AG09319 (cell line): ENCODE measurements at places on chromosomes 11 and 22.

GRCh38 chr22:39252461-39253434, 8.0 kb upstream of the PDGFB start:
- no peak for DNase-seq

DNA sequence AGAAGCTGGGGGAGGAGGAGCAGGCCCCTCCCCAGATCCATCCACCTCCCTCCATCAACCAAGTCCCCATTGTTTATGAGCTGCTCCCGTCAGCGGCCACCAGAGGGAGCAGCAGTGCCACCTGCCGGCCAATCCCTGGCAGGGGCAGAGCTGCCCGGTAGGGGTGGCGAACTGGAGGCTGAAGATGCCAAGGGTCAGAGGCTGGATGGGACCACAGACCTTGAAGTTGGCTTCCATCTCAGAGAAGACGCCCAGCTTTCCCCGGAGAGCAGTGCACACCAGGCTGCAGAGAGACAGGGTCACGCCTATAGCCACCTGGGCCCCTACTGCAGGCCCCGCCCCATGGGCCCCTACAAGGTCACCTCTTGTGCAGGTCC, 3.6 kb downstream of the FIBP start:
- no peak for DNase-seq

DNA sequence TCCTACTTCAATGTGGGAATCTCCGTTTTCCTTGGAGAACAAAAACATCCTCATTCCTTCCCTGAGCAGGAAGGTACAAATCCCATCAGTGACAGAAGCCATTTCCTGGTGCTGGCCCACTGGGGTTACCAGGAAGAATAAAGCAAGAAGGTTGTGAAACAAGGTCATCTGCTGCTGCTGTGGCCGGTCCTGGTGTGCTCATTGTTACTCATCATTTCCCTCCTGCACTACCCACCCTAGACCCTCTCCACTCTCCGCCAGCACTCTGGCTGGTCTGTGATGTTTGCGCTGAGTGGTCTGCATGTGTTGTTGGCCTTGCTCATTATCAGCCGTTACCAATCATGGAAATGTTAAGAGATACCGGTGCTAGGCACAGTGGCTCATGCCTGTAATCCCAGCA, 37.0 kb downstream of the OSBP2 start:
- DNase-seq, result no peak

DNA sequence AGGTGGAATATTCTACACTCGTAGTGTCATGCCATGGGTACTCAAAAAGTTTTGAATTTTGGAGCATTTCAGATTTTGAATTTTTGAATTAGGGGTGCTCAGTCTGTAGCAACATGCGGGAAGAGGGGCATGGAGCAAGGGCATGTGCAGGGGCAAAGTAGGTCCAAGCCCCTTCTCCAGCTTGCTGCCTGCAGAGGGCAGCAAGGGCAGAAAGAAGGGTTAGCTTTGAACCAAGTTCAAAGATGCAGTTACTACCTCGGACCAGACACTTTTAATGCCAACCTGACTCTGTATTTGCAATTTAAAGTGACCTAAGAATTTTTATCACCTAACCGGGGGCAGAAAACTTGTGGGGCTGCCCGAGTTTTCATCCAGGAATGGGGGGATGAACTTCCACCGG, 68.2 kb downstream of the CD82 start:
- DNase-seq, result no peak

DNA sequence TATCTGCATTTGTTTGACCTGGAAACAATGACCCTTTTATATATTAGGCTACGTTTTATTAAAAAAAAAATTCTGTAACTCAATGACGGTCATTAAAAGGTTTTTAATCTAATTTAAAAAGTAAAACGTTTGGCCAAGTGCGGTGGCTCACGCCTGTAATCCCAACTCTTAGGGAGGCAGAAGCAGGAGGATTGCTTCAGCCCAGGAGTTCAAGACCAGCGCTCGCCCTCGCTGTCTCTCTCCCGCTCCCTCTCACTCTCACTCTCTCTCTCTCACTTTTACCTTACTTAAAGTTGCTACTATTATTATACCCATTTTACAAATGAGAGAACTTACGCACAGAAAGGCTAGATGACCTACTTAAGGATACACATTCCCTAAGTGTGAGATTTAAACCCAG, 814 bp upstream of the NARS2 start:
- DNase-seq, result no peak

GRCh38 chr11:15635521-15635920, 520.8 kb downstream of the INSC start:
- no peak for DNase-seq

DNA sequence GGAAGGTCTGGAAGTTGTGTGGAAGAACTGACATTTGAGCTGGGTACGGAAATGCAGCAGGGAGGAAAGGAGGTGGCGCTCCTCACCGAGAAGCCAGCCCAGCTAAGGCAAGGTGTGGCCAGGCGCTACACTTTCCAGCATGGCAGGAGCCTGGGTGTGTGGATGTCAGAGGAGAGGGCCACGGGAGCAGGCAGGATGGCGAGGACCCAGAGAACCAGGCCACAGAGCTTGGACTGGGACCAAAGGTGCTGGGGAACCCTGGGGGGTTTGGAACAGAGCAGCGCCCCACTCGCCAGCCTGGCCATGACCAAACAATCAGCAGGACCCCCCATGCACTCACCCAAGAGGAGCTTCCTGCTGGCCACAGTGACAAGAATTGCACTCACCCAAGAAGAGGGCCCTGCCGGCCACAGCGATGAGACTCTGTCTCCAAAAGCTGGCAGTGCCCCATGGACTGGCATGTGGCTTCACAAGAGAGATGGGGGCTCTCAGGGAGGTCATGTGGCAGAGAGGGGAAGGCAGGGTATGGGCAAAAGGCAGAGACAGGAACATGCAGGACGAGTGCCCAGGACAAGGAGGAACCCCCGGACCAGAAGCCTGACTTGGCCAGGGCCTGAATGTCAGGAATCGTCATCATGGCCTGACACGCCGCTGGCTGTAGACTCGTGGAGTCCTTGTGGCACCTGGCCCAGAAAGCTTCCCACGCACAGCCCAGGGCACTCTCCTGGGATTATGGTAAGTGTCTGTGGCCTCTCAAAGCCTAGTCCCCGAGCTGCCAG, 45.4 kb downstream of the IGF2 start:
- no peak for DNase-seq

DNA sequence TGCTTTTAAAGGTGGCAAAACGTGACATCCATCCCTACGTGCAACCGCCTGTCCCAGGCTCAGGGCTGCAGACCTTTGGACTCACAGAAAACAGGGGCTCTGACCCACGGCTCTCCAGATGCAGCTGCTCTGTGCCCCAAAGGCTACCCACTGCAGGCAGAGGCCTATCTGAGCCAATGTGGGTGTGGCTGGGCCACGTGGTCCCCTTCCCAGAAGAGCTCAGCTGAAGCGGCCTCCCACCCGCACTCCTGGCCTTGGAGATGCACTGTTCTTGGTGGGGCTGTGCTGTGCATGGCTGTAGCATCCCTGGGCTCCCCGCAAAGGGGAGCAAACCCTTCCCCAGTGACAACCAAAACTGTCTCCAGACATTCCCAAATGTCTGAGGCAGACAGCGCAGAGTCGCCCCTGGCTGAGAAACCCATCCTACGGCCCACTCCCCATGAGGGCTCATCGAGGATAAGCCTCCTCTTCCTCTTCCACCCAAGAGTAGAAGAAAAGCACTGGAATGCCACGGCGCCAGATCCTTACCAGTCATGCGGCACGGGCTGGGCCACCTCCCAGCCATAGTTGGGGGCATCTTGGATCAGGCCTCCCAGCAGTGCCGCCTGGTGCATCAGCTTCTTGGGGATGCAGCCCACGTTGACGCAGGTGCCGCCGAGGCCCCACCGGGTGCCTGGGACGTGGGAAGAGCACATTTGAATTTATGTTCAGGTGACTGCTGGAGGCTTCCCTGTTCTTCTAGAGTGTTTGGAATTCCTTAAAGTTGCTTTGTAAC, 23.1 kb upstream of the COMT start:
- no peak for DNase-seq

GRCh38 chr22:20741008-20741633, 32.8 kb upstream of the SERPIND1 start:
- DNase-seq, result no peak

- DNase-seq, result no peak
Observed at GRCh38 chr11:115606498-115607220, 102.4 kb upstream of the CADM1 start.

GRCh38 chr11:72226701-72227100, 2.1 kb downstream of the INPPL1 start:
- DNase-seq, result no peak

GRCh38 chr22:24810043-24810749, 4.2 kb downstream of the SGSM1 start:
- DNase-seq, result no peak

DNA sequence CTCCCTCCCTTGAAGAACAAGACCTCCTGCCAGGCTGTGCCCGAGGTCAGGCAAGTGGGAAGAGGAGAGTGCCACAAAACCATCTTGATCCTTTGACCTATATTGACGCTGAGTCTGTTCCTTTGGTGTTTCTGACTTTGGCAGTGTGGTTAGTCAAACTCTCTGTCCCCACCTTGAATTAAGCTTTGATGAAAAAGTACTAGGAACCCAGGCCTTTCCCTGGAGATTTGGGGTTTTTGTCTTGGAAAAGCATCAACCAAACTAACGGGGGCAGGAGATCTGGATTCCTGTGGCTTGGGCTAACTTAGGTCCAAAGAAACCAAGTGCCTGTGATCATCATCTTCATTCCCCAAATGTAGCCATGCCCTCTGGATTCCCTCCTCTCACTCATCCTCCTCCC, 40.4 kb downstream of the ARFGAP2 start:
- DNase-seq, result no peak

DNA sequence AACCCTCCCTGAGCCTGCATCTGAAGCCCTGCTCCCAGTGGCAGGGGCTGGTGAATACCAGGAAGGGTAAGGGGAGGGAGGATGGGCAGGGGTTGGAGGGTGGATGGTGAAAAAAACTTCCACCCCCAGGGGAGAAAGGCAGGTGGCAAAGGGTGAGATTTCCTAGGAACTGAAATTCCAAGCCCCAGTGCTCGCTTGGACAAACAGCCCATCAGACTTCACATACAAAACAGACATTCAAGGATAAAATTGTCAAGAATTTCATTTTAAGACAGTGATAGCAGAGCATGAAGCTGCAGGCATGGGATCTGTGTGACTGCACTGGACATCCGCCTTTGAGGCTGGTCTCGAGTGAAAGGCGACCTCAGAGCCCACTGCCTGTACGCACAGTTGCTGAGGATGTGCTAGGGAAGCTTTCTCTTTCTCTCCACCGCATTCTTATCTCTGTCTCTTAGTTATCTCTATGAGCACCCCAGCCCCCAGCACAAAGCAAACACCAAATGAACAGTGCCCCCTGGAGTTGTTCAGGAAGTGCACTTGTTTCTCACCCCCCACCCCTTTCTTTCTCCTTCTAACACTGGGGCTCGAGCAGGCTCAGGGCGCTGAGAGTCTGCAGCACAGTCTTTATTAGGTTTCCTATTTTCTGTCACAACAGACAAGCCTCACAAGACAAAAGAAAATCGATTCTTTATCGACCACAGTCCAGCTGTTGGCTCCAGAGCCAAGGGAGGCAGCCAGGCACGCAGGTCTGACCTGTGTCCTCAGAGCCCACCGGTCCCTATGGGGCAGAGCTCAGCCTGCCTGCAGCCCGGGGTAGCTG, 237.3 kb upstream of the NCAM1 start:
- no peak for DNase-seq
